Stimulated activated naive CD4-positive, alpha-beta T cell (primary cell): ENCODE measurements at places on chromosomes 6 and 20.

- DNase-seq = no peak
Measured at GRCh38 chr20:58023781-58024180, 204.7 kb downstream of the ANKRD60 start.

DNA sequence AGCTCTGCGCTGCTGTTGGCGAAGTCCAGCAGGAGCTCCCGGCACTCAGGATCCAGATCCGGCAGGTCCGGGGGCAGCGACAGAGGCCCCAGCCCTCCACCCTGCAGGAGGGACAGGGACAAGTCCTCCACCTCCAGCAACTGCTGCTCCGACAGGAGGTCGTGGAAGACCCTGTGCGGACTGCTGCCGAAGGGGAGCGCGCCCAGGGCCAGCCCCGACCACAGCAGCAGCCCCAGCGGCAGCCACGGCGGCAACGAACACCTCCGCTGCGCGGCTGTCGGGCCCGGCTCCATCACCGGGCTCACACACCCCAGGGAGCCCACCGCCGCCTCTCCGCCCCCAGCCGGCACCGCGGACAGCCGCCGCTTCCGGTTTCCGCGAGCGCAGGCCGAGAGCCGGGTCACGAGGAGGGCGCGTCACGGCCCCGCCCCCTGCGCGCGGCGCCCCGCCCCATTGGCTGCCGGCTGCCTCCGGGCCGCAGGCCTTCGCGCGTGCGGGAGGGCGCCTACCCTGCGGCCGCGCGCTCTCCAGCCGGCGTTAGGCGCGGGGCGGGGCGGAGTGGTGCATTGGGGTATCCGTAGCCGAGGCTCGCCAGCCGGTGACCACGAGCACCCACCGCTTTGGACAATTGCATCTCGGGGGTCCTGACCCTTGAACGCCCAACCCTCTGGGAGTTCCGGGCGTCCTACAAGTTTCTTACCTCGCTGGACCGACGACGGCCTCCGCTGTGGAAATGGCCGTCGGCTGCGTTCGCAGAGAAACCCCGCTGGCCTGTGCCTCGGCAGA is at the start of gene OSTM1:
TSS of gene OSTM1 (minus strand) at position 383 of the 786 bp plus-strand sequence. CDS start at position 293, 90 bp downstream.
- peak; percentile 92 for DNase-seq

DNA sequence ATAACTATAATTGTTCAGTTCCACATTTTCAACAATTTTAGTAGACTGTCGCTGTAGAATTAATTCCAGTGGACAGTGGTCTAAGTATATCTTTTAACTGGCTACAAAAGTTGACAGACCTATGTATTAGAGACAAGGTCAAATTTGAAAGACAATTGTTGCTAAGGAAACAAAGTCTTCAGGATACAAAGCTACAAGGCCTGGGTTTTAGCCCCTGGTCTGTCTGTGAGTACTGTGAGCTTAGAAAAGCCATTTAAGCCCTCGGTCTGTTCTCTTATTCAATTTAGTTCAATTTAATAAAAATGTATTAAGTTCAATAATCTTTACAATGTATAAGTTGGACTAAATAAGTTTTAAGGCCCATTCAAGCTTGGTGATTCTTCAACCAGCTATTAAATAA is 352.5 kb downstream of the HDGFL1 start:
- no peak for DNase-seq

DNA sequence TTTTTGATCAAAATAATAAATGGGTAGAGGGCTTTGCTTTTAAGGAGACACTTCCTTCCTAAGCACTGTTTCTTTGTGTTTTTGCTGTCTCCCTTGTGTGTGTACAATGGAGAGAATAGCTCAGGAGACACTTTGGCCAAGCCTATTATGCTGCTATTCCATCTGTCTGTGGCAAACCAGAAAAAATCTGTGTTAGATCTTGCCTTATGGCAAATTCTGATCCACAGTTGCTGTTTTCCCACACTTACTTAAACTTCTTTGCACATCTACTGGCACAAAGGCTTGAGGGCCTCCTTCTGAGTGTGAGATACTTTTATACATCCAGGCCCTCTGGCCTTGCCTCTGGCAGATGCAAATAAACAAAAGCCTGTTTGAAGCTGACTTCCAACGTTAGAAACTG is 53.6 kb downstream of the PRDM13 start:
- DNase-seq = no peak

- DNase-seq = no peak
Measured at GRCh38 chr6:112701201-112701600, 354.1 kb downstream of the RFPL4B start.

- DNase-seq = no peak
Measured at GRCh38 chr20:16381444-16381843, 191.8 kb downstream of the KIF16B start.

DNA sequence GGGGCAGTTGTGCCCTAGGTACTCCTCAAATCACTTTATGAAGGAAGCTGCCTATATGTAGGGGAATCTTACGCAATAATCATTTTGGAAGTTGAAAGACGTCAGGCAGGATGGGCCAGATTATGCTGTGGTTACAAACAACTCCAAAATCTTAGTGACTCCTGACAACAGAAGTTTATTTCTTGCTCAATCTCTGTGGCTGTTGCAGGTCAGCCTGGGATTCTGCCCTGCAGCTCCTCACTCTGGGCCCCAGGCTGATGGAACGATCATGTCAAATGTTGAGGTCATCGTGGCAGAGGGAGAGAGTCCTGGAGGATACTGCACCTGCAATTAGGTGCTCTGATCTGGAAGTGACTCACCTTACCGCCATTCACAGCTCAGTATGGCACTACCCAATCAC is 88.4 kb downstream of the ZDHHC14 start:
- no peak for DNase-seq

- no peak for DNase-seq
Measured at GRCh38 chr20:35020108-35020928, 64.7 kb downstream of the MYH7B start.

DNA sequence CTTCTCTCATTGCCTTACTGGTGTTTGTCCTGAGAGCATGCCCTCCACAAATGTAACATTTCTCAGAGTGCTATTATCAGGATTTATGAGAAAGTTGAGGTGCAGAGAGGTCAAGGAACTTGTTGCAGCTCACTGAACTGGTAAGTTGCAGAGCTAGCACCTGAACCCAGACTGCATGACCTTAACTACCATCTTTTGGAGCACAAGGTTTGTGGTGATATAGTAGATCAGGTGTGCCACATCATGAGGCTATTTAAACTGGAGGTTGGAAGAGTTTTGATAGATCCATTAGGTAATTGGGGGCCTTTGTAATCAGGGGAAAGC is 112.0 kb upstream of the CITED2 start:
- no peak for DNase-seq

DNA sequence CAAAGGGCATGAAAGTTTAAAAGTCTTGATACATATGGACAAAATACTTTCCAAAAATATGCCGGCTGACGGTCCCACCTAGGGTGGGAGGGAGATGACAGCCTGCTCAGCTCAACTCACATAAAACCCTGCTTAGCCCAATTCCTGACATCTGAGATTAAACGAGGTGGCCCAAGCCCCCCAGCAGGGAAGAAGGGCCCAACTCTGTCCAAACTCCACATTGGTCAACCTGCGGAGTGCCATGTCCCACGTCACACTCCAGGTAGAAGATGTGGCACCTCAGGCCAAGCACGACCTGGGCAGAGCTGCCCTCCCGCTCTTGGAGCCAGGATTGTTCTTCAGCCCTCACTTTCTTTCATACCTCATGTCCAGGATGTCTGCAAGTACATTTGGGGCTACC is 48.2 kb downstream of the FGD2 start:
- DNase-seq = no peak

- DNase-seq = peak; percentile 26
Measured at GRCh38 chr6:12150812-12151432, 138.8 kb downstream of the HIVEP1 start.

DNA sequence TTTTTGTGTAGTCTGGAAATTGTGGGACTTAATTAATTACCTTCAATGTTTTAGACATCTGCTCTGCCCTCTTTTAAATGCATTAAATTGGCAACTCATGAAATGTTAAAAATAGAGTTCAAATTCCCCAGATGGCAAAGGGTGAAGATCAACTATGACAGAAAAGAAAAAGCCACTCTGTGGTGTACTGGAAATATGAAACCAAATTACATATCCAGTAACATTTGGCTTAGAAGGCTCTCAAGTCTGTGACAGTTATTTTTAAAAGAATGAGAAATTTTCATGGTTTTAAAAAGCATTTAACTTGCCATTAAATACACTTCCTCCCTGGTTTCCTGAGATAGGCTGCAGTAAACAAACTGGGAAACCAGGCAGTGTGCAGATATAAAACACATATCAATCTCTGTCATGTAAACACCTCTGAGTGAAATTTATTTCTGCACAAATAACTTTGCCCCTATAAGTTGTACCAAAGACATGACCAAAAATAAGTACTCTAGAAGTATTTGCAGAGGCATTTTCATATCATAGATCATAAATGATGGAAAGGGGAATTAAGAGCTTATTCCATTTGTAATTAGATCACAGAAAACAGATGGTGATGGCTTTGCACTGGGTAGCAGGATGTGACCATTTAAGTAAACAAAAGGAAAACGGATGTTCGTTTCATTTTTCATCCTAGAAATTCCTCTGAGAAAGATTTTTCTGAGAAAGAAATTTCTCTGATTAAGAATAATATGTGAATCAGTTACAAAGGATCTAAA is 360.1 kb downstream of the SAMD5 start:
- DNase-seq = no peak

- DNase-seq = no peak
Measured at GRCh38 chr20:10470276-10470675, 35.2 kb downstream of the SLX4IP start.

DNA sequence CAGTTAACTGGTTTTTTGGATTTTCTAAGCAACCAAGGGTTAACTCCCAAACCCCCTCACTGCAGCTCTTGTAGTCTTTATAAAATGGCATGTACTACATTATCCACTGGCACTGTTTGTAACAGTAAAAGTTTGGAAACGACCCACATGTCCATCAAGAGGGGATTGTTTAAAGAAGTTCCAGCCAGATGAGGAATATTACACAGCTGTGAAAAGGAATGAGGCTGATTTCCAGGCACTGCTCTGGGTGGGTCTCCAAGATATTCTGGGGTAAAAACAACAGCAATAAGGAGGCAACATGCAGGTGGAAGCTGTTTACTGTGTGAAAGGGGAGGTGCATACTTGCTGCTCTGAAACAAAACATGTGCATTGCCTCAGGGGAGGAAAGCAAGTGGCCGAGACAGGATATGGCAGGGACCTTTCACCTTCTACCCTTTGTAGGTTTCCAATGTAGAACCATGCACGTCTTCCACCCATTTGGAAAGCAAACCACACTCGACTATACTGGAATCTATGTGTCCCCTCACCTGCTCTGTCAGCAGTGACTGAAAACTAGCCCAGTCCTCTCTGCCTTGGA is 51.9 kb downstream of the GRM4 start:
- no peak for DNase-seq

DNA sequence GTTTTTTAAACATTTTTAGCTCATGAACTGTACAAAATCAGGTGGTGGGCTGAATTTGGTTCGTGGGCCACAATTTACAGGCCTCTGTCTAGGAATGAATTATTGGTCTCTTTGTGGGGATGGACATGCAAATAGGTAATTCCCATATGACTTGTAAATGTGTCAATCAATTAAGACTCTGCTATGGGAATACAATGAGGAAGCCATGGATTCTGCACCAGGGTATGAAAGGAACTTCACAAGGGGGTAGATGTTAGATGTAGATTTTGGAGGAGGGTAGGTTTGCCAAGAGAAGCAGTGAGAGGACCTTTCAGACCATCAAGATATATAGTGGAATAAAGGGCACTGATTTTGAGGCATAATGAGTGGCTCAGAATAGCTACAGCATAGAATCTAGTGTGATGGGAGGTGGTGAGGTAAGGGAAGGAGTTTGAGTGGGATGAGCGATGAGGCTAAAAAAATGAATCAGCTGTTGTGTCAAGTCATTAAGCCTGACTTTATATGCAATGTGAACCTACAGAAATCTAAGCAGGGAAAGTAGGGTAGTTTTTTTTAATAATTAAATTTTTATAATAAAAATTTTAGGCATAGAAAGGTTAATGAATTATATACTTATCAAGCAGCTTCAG is 32.6 kb upstream of the RNF182 start:
- DNase-seq = no peak

- DNase-seq = no peak
Measured at GRCh38 chr6:16436550-16436949, 198.2 kb downstream of the GMPR start.

- DNase-seq = no peak
Measured at GRCh38 chr6:45072673-45073072, 255.5 kb upstream of the RUNX2 start.

DNA sequence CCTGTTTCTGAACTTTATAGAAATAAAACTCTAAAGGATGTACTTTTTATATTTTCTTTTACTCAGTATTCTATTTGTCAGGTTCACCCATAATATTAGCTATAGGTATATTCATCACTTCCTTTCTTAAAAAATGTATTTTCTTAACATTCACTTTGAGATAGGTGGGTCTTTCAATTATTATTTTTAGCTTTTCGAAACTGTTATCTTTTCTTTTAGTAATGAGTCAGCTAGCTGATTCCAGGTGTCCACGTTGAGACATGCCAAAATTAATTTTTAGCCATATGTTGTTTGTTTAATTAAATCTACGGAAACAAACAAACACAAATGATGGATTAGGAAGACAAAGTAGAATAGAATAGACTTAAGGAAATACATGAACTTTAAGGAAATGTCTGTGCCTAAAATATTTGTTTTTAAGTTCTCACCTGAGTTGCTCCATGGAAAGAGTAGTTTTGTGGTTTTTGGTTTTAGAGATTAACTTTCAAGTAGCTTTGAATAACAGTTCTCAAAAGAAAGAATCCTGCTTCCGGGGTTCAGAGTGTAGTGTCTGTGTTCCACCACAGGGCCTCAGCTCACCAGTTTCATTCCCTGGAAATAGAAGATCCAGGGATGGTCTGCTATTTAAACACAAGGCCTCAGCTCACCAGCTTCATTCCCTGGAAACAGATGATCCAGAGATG is 435.0 kb downstream of the HAO1 start:
- DNase-seq = no peak

DNA sequence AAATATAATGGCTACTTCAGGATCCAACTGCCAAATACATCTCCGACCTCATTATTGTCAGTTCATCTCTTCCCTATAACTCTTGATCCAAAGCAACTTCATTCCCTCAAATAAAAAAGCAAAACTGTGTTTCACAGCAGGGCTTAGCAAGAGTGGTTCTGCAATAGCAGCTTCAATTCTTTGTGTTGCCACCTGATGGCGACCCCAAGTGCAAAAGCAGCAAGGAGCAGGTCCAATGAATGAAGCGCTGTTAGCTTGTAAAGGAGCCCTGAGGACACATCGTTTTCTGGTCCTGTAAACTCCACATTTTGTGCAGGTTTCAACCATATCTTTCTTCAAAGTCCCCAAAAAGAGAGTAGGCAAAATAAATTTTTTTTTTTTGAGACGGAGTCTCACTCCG is 19.6 kb downstream of the RTN4IP1 start:
- no peak for DNase-seq

DNA sequence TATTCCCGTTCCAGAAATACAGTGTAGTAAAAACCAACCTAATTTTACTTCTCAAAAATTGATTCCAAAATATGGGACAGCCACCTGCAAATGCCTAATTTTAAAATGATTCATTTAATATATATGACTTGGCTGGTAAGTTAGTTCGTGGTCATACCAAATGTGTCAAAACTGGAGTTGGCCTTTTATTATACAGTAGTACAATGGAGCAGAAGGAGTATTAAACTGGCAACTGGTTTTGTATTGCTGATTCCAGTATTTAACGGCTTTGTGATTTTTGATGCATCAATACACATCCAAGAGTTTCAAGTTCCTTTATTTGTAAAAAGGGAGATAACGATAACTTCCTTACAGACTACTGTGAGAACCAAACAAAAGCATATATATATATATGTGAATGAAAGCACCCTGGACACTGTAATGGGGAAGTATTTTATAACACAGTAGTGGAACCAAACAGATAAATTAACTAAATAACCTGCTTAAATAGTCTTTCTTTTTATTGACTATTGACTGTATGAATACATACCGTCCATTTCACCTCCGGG is 24.8 kb downstream of the SAMHD1 start:
- DNase-seq = no peak
